ENCODE measurements at places on chromosomes 3 and 15. TPM values are rescaled to one million over a fixed set of nuclear protein-coding genes. Genes with fewer than 3 reads are reported as not detected.

The MAGI1 gene
- total RNA-seq = 103 TPM

The GHSR gene
- not detected for total RNA-seq

The EPHB1 gene
- 25.0 TPM for total RNA-seq

The TMEM212 gene
- not detected for total RNA-seq

The CNTN6 gene
- 24.1 TPM for total RNA-seq

The MME gene
- total RNA-seq = 1.8 TPM

The ADCY5 gene
- 23.5 TPM for total RNA-seq

The ZKSCAN7 gene
- 27.1 TPM for total RNA-seq

The SYNPR gene
- total RNA-seq = 6.1 TPM

The THBS1 gene
- total RNA-seq = 58.4 TPM

The POPDC2 gene
- total RNA-seq = 1.7 TPM

The SCG3 gene
- 48.5 TPM for total RNA-seq

The SPTBN5 gene
- 1.3 TPM for total RNA-seq

The TRANK1 gene
- 18.8 TPM for total RNA-seq

The RASGRF1 gene
- 16.9 TPM for total RNA-seq

The GATA2 gene
- total RNA-seq = 2.0 TPM

Measured in cerebellum (tissue), 4 donors.